ENCODE measurements at places on chromosomes 5 and 9.

- DNase-seq, result no peak
Observed at GRCh38 chr5:72842816-72843215, 26.4 kb downstream of the TNPO1 start.

DNA sequence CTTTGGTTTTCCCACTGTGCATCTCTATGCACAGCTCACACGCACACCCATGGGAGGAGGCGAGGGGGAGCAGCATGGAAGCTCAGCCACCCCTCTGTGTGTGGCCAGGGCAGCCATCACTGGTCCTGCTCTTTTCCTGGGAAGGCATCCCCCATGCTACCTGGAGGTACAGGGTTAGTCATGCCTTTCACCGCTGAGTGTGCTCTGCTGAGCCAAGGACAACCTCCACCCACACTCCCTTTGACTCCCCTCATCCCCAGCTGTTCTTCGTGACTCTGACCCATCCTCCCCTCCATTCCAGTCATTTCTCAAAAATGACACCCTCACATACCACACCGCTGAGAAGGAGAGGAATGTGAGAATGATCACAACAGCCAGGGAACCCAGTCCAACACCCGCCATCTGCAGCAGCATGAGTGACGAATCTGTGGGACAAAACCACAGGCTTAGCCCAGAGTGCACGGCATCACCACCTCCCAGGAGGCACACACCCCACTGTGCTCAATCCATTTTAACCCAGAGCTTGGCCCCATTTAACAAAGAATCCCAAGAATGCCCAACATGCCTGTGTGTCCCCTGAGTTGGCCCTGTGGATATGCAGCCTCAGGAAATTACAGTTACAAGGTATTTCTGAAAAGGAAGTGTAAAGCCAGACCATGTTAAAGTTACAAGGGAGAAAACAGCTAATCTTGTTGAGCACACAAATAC, 133.4 kb downstream of the SUSD1 start:
- DNase-seq, result no peak

DNA sequence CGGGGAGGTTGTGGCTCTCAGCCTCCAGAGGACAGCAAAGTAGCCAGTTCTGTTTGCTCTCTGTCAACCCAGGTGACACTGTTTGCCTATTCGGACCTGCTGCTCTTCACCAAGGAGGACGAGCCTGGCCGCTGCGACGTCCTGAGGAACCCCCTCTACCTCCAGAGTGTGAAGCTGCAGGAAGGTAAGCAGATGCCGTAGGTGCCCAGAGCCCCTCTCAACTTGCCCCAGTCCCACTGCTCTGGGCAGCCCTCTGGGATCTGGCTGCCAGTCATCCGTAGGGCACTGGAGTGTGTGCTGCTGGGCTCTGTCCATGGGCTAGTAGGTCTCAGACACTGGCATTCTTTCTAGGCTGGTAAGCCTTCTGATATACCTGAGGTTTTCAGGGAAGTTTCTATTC, 59.3 kb downstream of the RGS3 start:
- DNase-seq, result no peak

- DNase-seq, result no peak
Observed at GRCh38 chr9:34405719-34406118, 29.0 kb upstream of the MYORG start.

GRCh38 chr5:136232316-136232715, 39.4 kb upstream of the SMIM32 start:
- no peak for DNase-seq

DNA sequence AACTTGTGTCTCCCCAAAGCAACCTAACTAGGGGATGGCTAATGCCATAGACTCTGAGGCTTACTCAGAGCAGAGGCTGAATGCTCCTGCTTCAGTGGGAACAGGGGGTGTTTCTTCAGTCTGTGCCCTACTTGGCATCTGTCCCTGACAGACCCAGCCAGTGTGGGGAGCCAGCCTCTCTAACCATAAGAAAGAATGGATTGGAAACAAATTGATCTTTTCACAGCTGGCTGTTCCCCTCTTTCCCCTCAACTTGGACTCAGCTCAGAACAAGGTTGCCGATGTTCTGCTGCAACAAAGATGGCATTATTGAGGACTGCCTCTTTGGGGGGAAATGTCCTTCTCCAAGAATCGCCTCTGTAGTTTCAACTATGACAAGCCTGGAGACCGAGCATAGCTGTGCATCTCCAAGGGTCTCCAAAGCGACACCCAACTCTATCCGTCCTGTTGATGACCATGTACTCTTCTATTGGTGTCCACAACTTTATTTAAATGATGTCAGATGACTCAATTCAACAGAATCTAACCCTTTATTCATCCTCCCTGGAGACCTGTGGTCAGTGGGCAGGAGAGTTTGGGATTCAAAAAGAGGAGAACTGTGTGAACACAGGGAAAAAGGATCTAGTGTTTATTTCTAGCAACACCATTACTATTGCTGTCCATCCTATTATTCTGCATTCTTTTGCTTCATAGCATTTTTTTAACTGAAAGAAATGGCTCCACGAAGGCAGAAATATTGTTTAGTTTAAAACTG, 24.7 kb upstream of the TNC start:
- no peak for DNase-seq

GRCh38 chr5:80240368-80240986, 15.4 kb downstream of the SERINC5 start:
- no peak for DNase-seq

DNA sequence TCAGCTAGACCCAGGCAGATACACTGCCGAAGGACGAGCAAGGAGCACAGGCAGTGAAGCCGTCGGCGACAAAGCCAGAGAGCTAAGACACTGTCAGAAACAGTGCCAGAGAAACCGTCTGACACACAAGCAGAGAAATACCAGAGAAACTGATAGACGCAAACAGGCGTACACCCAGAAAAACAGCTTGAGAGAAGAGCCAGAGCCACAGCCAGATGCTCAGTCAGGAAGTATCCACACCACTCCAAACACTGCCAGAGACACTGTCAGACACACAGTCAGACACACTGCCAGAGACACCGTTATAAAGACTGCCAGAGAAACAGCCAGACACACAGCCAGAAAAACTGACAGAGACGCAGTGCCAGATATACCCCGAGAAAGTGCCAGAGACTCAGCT, 19.1 kb downstream of the CNTFR start:
- peak; percentile 14 for DNase-seq

GRCh38 chr5:154284433-154284832, 93.9 kb downstream of the GALNT10 start:
- DNase-seq, result no peak

GRCh38 chr9:120655005-120655622, 59.2 kb downstream of the MEGF9 start:
- no peak for DNase-seq

- DNase-seq, result no peak
Observed at GRCh38 chr9:108109927-108110690, 620.5 kb upstream of the KLF4 start.

- no peak for DNase-seq
Observed at GRCh38 chr5:123845356-123846100, 333.6 kb downstream of the CSNK1G3 start.

DNA sequence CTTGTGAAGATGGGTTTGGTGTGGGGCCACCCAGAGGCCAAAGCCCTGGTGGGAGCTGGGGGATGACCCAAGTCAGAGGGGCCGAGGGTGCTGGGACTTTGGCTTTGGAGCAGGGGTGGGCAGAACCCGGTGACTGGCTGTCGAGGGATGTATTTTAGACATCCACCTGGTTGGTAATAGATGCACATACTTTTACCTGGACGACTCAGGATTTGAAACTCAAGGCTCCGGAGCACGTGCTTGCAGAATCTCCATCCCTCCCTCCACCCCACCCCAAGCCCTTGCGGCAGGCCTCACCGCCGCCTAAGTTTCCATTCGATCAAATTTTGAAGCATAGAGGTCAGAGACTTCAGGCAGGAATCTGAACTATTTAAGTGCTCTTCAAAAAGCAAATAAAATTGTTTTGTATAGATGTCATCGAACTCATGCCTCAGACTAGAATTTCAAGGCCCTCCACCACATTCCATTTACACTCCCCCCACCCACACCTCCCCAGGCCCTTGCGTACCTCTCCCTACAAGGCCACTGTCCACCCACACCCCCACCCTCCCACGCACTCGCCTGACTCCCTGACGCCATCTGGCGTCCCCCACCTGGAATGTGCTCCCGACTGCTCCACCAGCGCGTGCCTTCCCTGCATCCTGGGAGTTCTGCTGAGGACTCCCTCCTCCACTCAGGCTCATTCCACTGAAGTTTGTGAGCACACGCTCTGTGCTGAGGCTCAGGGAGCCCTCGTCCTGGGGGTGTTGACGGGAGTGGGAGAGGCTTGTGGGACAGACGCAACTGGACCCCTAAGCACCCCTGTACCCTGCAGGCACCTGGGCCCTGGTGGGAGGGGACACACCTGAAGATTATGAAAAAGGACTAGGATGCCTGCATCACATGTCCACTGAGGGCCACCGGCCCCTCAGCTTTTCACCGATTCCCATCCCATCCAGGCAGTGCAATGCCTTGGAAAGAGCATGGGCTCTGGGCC, 56.4 kb upstream of the RPL26L1 start:
- DNase-seq, result no peak

DNA sequence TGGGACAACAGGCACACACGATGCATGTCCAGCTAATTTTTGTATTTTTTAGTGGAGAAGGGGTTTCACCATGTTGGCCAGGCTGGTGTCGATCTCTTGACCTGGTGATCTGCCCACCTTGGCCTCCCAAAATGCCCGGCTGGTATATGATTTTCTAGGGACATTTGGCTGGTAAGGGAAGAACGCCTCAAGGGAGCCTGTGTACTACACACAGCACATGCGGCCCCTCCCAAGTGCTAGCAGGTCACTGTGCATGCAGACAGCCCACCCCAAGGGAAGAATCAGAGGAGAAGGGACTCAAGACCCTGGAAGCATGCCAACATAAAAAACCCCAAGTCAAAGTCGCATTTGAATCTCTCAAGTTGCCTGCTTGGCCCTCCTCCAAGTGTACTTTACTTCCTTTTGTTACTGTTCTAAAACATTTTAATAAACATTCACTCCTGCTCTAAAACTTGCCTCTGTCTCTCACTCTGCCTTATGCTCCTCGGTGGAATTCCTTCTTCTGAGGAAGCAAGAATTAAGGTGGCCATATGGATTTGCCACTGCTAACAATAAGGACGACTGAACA, 24.3 kb upstream of the OTULINL start:
- peak; percentile 85 for DNase-seq

DNA sequence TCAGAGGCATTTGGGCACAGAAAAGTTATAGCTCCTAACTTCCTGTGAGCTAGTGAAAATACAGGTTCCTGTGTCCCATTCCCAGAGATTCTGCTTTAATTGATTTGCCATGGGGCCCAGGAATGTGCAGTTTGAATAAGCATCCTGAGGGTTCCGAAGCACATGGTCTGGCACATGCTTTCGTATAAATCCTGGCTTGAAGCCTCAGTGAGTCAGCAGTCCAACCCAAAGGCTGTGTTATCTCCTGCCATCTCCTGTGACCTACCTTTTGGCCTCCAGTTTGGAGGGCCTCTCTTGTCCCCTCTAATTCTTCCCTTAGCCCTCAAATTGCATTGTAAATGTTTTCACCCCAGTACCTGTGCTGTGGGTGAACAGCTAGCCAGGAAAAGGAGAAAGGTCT, 183.8 kb downstream of the NR3C1 start:
- DNase-seq, result no peak

- DNase-seq, result peak; percentile 9
Observed at GRCh38 chr5:96807075-96807654, 580 bp downstream of the ERAP1 start.
